Dermis lymphatic vessel endothelial cell (primary cell): ENCODE measurements at places on chromosomes 12 and 14. TPM values are rescaled to one million over a fixed set of nuclear protein-coding genes. Genes with fewer than 3 reads are reported as not detected.

Gene TBK1
- 31.5 and 39.2 TPM in 2 replicates for total RNA-seq

Gene TMEM119
- 0.33 TPM in 1 of 2 replicates, not detected in the other for total RNA-seq

Gene PA2G4
- total RNA-seq = 89.3 and 132 TPM in 2 replicates

Gene ASB2
- total RNA-seq = not detected in 2 replicates

Gene NPAS3
- 0.34 and 0.43 TPM in 2 replicates for total RNA-seq

Gene NUAK1
- 26.1 and 72.8 TPM in 2 replicates for total RNA-seq

Gene RIPK3
- 2.1 and 2.2 TPM in 2 replicates for total RNA-seq

Gene HPD
- total RNA-seq = not detected in 2 replicates

Gene CLEC4D
- total RNA-seq = not detected in 2 replicates

Gene RTL1
- total RNA-seq = not detected in 2 replicates

Gene SPTB
- total RNA-seq = under 0.01 TPM in 2 replicates

Gene GLI1
- not detected in 2 replicates for total RNA-seq

Gene SLC8A3
- 0.17 and 0.33 TPM in 2 replicates for total RNA-seq

Gene PPP4R4
- total RNA-seq = not detected in 2 replicates
